ENCODE measurements at places on chromosomes 2 and 18.

- H3K36me3 ChIP-seq = no peaks in the 10 kb centered on the region
- no peak for DNase-seq
- no peaks in the 10 kb centered on the region for H3K27me3 ChIP-seq
- no peaks in the 10 kb centered on the region for H3K4me1 ChIP-seq
- H3K27ac ChIP-seq = no peak overlapping the region
These were observed 99.2 kb downstream of the LDLRAD4 start for GRCh38 chr18:13317801-13318200.

DNA sequence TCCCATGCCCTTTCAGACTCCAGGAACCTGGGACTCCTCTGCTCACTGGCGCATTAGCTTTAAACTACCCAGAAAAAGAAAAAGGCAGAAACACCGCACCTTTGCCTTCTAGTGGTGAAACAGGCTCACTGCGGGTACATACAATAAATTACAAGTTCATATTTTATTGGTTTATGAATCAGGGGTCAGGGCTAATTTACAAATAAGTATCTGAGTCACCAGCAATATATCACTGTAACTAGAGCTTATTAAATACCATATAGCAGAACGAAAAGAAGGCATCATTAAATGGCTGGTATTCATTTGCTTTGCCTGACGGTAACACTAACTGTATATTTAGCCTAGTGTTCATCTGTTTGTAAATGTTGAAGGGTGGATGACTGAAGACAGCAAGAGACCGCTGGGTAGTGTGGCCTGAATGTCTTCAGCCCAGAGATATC, 26.9 kb upstream of the DTNB start:
- no peak overlapping the region for H3K27ac ChIP-seq
- H3K27me3 ChIP-seq = no peaks in the 10 kb centered on the region
- H3K36me3 ChIP-seq = no peaks in the 10 kb centered on the region
- no peaks in the 10 kb centered on the region for H3K4me1 ChIP-seq
- H3K4me3 ChIP-seq = no peak overlapping the region
- no peak for DNase-seq

DNA sequence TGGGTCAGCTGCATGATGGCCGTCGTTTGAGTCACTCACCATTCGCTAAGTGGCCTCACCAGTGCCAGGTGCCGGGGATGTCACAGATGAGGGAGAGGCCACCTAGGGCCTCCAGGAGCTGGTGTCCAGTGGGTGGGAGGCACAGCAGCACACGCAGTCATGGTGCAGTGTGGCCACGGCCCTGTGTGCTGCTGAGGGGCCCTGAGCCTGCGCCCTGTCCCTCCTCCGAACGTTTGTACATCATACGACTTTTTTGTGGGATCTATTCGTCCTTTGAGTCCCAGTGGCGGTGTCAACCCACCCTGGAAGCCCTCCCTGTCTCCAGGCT, 30.1 kb upstream of the ODC1 start:
- no peak for DNase-seq
- no peaks in the 10 kb centered on the region for H3K36me3 ChIP-seq
- H3K4me1 ChIP-seq = no peaks in the 10 kb centered on the region
- no peaks in the 10 kb centered on the region for H3K27me3 ChIP-seq
- no peak overlapping the region for H3K4me3 ChIP-seq

- peak overlapping the region; percentile 14 for H3K4me3 ChIP-seq
- no peaks in the 10 kb centered on the region for H3K4me1 ChIP-seq
- no peaks in the 10 kb centered on the region for H3K27me3 ChIP-seq
- H3K36me3 ChIP-seq = no peaks in the 10 kb centered on the region
These were observed 8.5 kb downstream of the HES6 start for GRCh38 chr2:238231251-238231793.

DNA sequence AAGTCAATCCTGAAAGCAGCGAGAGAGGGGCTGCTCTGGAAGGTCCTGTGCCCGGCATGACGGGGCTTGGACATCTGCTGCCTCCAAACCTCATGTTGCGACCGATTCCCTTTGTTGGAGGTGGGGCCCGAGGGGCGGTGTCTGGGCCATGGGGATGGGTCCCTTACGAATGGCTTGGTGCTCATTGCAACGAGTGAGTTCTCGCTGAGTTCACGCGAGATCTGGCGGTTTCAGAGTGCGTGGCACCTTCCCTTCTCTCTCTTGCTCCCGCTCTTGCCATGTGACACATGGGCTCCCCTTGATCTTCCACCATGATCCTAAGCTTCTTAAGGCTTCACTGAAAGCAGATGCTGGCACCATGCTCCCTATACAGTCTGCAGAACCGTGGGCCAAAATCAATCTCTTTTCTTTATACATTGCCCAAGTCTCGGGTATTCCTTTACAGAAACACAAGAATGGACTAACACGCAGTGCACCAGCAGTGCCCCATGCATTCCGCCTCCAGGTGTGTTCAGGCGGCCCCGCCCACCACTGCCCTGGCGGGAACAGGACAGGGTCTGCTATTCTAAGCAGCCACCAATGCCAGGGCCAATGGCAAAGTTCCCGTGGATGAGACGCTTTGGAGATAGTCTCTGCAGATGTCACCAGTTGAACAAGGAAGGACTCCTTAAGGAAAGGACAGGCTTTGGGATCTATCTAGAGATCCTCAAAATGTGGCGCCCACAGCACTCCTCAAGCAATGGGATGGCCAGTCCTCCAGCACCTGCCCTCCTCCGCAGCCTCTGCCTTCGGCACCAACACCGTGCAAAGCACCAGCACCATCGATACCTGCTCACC, 63.4 kb downstream of the ZNF516 start:
- no peaks in the 10 kb centered on the region for H3K36me3 ChIP-seq
- no peak overlapping the region for H3K27ac ChIP-seq
- H3K4me3 ChIP-seq = no peak overlapping the region
- H3K27me3 ChIP-seq = no peaks in the 10 kb centered on the region
